IPS DF 19.7 (cell line): ENCODE measurements at places on chromosomes 16 and 17.

GRCh38 chr17:49894761-49895160, 46.9 kb upstream of the TAC4 start:
- no peak for DNase-seq

GRCh38 chr17:49908782-49909714, 59.9 kb upstream of the DLX4 start:
- DNase-seq: no peak

DNA sequence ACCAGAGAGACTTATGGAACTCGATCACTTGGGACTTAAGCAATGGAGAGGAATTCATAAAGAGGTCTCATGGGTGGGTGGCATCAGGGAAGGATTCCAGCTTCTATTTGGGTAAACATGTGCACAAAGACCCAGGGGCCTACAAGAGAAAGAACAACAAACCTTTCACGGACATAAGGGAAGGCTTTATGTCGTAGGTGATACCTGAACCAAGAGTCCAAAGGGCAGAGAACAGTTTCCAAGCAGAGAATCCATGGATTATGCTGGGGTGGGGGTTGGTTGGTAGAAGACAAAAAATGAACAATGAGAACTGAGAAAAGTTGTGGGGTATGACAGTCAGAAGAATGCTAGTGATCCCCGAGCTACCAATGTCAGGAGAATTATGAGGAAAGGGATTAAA, 119.8 kb downstream of the CNTNAP4 start:
- DNase-seq: no peak

DNA sequence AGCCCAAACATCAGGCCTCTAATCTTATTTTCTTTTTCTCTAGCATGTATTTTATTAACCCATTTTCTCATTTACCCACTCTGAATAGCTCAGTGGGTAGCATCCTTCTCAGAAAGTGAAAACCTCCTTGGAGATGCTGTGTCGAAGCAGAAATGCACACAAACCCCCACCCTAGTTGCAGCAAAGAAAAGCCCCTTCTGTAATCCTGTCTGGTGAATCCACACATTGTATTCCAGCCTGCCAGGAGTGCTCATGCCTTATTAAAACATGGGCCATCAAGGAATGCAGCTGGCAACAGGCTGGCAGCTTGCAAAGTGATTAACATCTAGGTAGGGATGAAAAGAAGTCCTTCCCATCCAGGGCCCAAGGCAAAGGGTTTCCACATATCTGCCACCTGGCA, 39.7 kb upstream of the AXIN2 start:
- no peak for DNase-seq

- DNase-seq: no peak
Measured at GRCh38 chr16:69928856-69929400, 22.2 kb upstream of the CLEC18A start.

- DNase-seq: no peak
Measured at GRCh38 chr17:28528327-28529012, 22.3 kb downstream of the FOXN1 start.

GRCh38 chr16:29738514-29738913, 7.3 kb downstream of the C16orf54 start:
- DNase-seq: no peak

DNA sequence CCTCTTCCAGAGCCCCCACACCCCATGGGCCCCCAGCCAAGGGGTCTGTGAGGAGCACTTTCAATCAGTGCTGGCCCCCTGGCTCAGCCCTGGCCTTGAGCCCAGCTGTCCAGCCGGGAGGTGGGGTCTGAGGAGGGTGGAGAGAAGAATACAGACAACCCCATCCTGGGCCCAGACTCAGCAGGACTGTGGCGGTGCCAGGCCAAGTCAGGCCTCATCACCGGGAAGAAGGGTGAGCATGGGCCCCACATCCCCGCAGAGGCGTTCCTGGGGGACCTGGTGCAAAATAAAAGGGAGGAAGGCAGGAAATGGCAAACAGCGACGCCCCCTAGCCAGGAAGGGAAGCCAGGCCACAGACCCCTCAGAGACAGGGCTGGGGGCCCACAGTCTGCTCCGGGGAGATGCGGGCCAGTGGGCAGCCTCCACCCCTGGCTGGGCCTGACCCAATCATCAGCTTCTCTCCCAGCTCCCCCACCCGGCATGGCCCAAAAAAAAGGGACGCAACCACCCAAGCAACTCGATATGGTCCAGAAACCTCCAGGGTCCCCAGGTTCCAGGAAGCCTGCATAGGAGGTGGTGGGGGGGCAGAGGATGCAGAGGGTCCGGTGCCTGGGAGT, 20.6 kb downstream of the ZNF423 start:
- no peak for DNase-seq

GRCh38 chr16:86016201-86016965, 117.4 kb downstream of the IRF8 start:
- DNase-seq: no peak

GRCh38 chr16:49019831-49020230, 261.8 kb downstream of the CBLN1 start:
- no peak for DNase-seq

- no peak for DNase-seq
Measured at GRCh38 chr16:50234771-50235556, 31.4 kb upstream of the ADCY7 start.

GRCh38 chr16:55494994-55495421, 13.9 kb upstream of the LPCAT2 start:
- DNase-seq: no peak

DNA sequence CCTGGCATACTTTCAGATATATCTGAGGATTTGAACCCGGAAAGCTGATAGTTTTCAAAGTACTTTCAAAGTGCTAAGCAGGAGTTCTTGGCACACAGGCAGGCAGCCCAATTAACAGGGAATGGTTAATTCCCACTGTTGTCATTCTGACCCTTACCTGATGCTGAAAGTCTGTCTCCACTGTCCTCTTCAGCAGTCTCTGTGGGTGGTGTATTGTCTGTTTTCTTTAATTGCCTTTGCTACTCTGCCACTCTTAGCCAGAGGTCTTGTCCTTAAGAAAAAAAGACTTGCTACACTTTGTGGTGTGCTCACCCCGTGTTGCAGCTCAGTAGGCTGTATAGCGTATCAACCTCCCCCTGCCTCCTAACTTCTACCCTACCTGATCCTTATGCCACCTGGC, 63.2 kb upstream of the SLC12A3 start:
- DNase-seq: no peak

GRCh38 chr17:42846594-42847280, 2.4 kb downstream of the AOC2 start:
- DNase-seq: no peak

- DNase-seq: no peak
Measured at GRCh38 chr16:70465999-70466804, 11.8 kb downstream of the FCSK start.

DNA sequence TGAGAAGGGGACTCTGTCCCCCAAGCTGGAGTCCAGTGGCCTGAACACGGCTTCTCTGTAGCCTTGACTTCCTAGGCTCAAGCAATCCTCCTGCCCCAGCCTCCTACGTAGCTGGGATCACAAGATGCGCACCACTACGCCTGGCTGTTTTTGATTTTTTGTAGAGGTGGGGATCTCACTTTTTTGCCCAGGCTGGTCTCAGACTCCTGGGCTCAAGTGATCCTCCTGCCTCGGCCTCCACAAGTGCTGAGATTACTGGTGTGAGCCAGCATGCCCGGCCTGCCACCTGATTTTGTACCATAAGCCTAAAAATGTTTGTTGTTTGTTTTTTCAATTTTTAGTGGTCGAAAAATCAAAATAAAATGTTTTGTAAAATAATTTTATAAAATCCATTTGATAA, 19.2 kb downstream of the PAFAH1B1 start:
- no peak for DNase-seq

DNA sequence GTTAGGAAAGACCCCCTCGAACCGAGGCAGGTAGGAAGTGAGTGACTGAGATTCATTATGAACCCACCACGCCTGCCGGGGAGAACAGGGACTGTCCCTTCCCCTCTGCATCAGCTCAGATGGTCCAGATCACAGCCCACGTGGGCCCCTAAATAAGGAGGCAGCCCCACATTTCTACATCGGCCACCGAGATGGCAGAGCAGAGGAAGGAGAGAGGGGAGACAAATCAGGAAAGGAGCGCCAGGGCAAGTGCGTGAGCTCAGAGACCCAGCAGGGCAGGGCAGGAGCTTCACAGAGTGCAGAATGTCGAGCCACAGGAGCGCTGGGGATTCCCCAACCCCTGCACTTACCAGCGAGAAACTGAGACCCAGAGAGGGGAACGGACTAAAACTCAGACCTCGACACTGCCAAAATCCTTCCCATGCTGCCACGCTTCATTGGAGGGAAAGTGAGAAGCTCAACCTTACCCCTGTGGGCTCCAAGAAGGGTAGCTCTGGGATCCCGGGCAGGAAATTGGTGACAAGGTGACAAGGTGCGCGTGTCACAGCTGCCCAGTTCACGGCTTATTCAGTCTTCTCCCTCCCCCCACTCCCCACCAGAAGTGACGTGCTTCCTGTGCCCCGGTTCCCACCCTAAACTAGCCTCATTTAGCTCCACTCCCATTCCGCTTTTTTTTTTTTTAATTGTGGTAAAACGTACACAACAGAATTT, at the start of gene ICAM2:
TSS of gene ICAM2 (minus strand) at position 578 of the 711 bp plus-strand sequence. CDS start 13,942 bp downstream, outside the sequence.
- DNase-seq: no peak

- peak; percentile 56 for DNase-seq
Measured at GRCh38 chr17:47276868-47277267, 23.2 kb downstream of the ITGB3 start.

- no peak for DNase-seq
Measured at GRCh38 chr17:44887971-44888954, 11.0 kb downstream of the EFTUD2 start.
